GOT3 (cell line): ENCODE measurements at places on chromosomes 5 and 9.

GRCh38 chr5:68193481-68194036, 22.0 kb upstream of the PIK3R1 start:
- no peak for DNase-seq

- DNase-seq: no peak
Measured at GRCh38 chr5:174338185-174339010, 292.9 kb downstream of the NSG2 start.

GRCh38 chr5:179733772-179734126, 1.1 kb downstream of the MAML1 start:
- no peak for DNase-seq

- no peak for DNase-seq
Measured at GRCh38 chr5:148559461-148559860, 94.9 kb downstream of the HTR4 start.

DNA sequence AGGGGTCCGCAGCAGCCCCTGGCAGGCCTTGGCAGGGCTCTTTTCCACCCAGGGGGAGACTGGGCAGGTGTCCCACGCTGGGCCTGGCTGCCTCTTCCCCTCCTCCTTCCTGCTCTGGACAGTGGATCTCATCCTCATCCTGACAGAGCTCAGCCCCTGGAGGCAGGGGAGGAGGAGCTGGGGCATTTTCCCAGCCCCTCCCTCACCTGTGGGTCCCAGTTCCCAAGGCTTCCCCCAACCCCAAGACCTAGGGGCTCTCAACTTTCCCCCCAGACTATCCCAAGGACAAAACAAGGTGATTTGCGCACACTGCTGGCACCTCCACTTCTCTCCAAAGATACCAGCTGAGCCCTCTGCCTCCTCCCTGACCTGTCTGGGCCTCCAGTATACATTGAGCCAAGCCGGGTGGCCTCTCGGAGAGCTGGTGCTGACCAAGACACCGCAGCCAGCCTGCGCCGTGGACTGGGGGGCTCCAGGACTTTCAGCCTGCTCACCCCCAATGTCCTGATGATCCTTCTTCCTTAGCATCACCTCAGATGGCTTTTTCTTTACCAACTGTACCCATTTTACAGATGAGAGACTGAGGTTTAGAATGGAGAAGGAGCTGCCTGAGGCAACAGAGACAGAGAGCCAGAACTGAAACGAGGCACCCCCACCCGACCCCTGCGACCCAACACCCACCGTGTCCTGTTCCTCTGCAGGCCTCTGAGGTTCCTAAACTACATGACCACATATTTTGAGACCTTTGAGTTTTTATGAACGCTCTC, 126.6 kb downstream of the BARX1 start:
- no peak for DNase-seq

DNA sequence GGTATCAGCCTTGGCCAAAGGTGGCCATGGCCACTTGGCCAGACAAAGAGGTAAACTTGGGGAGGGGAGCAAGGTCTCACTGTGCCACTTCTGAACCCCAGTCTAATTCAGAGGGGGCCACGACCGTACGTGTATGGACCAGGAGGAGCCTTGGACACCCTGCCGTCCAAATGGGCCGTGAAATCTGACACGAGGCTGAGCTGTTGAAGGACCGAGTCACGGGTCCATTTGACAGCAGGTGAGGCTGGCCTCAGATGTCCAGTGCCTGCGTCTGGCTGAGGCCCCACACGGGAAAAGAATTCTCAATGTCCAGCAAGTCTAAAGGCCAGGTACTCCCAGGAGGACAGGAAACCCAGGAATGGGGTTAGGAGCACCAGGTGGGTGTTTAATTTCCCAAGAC, 17.7 kb downstream of the CMBL start:
- no peak for DNase-seq

GRCh38 chr9:81460693-81461092, 228.7 kb downstream of the TLE1 start:
- DNase-seq: no peak

- DNase-seq: no peak
Measured at GRCh38 chr9:35341585-35341984, 148.3 kb upstream of the RUSC2 start.

DNA sequence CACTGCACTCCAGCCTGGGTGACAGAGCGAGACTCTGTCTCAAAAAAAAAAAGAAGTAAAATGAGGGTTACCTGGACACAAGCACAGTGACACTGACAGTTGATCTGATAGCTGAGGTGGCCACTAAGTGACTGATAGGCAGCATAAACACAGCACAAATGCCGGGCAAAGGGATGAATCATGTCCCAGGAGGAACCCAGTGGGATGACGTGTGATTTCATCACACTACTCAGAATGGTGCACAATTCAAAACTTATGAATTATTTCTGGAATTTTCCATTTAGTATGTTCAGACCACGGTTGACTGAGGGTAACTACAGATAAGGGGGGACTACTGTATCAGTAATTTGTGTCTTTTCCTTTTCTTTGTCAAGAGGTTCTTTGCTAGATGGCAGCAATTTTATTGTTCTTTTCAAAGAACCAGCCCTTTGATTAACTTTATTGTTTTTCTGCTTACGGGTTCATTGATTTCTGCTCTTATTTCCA, 34.3 kb upstream of the RNF130 start:
- DNase-seq: no peak

- no peak for DNase-seq
Measured at GRCh38 chr9:89579741-89580385, 24.9 kb upstream of the GADD45G start.

DNA sequence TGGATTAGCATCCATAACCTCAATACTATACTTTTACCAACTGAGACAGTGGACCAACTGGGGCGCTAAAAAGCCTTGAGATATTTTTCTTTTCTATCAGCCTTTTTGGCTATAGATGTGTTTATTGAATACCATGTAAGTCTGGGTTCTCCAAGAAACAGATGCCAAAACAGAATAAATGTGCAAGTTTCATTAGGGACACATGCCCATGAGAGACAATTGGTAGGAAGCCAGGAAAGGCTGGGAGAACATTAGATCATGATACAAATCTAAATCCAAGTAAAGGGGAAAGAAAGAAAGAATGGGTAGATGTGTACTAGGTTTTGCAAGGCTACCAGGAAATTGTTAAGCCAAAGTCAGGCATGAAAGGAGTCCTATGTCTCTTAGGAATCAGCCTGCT, 152.5 kb downstream of the KCTD16 start:
- no peak for DNase-seq

DNA sequence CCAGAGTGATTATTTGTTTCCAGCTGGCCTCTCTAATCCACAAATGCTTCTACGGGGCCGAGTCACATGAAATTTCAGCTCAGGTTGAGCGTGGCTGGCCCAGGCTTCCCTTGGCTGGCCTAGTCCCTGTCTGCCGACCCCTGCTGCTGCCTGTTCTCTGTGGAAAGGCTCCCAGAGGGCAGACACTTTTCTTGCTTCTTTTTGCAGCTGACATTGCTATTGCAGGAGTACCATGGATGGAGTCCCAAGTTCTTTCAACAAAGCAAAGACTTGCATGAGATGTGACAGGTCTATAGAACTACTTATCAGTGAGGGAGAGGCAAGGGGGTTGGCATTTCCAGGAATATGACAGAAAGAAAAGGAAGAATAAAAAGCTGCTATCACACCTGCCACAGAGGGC, 287.4 kb upstream of the ARRDC3 start:
- no peak for DNase-seq

- DNase-seq: no peak
Measured at GRCh38 chr9:85331626-85332025, 410.1 kb downstream of the AGTPBP1 start.

DNA sequence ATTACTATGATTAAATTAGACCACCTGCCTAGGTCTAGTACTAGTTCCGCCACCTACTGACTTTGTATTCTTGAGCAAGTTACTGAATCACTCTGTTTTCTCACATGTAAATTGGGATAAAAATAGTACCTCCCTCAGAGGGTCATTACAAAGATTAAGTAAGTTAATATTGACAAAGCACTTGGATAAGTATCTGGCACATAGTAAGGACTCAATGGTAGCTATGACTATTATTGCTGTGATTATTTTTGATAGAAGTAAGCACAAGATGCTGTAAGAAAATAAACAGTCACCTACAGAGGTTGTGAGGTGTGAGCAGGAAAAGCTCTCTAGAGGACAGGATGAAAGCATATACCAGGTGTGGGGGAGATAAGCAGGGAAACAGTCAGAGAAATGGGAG, 173.1 kb upstream of the PAPPA start:
- DNase-seq: no peak

GRCh38 chr9:126802318-126803059, 2.4 kb upstream of the ZBTB43 start:
- no peak for DNase-seq

DNA sequence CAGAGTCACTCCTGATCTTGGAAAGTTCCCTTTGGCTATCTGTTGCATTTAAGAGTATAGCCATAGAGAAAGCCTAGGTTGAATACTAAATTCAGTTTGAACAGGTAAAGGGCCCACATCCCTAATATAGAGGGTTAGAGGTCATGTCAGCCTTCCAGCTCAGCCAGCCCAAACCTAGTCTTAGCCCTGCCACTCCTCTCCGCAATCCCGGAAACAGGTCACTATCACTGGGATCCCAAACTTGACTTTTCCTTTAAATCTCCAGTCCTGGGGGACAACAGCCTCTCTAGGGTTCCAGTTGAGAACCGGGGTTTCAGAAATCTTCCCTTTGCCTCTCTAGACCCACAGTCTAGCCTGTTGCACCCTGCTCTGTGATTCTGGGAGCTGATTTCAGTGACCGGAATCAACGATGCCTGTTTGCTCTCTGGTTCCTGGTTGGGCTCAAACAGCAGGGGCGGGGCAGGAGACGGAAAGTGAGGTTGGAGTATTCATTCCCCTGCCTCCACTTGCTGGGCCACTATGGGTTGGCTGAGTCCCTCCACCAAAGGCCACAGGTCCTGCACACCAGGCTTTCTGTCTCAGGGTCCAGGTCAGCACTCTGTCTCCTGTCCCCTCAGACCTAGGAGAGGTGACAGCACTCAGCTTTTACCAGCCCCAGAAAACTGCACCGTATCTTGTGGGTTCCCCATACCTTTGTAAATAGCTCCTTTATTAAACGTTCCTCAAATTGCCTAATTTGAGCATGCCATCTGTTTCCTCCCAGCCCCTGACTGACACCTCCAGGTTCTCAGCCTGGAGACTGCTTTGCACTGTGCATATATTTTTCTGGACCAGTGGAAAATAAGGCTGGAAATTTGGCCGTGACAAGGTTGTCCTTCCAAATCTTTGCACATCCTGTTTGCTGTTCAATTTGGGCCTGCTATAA, 23.8 kb upstream of the CPEB4 start:
- no peak for DNase-seq

DNA sequence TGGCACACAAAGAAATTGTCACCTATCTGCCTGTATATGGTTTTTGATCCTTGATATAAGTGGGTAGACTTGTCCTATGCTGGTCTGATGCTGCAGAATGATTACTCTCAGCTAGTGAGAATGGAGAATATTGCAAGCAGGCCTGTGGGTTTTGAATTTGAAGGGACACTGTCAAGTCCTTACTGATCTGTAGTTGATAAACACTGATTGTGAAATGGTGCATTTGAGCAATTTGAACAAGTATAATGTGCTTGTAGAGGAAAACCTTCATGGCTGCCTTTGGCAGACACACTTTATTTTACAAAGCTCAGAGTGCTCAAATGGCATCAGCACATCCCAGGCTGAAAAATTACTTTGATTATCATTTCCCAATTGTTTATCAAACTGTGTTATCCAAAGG, 9.3 kb downstream of the ENTREP1 start:
- no peak for DNase-seq

GRCh38 chr9:479971-480350, 265.3 kb downstream of the DOCK8 start:
- no peak for DNase-seq

GRCh38 chr9:73118286-73118685, 33.4 kb upstream of the ANXA1 start:
- DNase-seq: no peak
